GM23338 (cell line): ENCODE measurements at places on chromosomes 3 and 15. TPM values are rescaled to one million over a fixed set of nuclear protein-coding genes. Genes with fewer than 3 reads are reported as not detected.

DNA sequence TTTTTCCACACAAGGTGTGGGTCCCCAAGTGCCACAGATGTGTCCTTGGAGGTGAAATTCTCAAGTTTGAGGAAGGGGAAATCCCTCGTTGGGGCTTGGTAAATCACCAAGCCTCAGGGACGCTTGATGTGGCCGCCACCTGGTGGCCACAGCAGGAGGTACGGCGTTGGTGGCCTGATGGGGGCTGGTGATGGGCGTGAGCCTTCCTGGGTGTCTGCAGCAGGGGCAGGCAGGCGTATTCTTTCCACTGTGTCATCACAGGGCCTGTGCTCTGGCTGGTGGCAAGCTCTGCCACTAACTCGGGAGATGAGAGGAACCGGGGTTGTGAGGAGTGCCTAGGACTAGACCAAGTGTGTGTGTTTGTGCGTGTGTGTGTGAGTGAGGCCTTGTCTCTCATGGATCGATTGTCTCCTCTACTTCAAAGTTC lies 4.2 kb downstream of the ACOX2 start:
- H3K4me1 ChIP-seq: no peaks in the 10 kb centered on the region
- no peak overlapping the region for H3K4me3 ChIP-seq
- no peak overlapping the region for H3K27ac ChIP-seq
- peak; percentile 81 for DNase-seq

DNA sequence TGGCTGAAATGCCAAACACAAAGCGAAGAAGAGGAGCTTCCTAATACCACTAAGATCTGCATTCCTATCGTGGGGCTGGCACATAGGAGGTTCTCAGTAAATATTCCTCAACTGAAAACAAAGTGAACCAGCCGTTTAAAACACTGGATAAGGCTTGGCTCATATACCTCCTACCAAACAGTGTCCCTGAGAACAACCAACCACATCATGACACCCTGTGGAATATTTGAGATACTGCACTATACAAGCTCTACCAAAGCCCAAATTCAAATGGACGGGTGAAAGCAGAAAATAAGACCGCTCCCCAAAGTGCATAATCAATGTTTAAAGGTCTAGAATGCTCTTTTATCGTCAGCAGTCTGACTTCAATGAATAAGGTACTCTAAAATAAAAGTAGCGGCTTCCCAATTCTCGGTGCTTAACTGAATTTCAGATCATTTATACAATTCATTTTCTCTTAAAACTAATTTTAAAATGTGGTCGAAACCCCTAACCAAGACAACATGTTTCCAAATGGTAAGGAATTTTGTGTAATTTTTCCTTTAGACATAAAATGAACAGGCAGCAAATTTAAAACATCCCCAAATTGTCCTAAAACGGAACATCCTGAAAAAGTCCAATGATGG lies 425.8 kb downstream of the ERC2 start:
- DNase-seq: peak; percentile 78
- H3K4me3 ChIP-seq: no peak overlapping the region
- H3K27ac ChIP-seq: no peak overlapping the region
- no peaks in the 10 kb centered on the region for H3K27me3 ChIP-seq
- H3K36me3 ChIP-seq: no peaks in the 10 kb centered on the region

DNA sequence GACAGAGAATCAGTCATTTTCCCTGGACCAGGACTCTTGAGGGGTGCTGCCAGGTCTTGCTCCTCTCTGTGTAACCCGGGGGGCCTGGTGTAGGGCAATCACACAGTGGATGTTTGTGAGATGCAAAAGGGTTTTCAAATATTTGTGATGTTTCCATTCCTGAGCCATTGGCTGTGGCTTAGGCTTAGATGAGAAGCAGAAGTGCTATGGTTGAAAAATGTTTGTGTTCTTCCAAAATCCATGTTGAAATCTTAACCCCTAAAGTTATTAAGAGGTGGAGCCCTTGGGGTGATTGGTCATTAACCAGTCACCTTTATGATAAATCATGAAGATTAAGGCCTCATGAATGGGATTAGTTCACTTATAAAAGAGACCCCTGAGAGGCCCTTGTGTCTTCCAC lies 36.5 kb downstream of the CORO2B start:
- no peaks in the 10 kb centered on the region for H3K27me3 ChIP-seq
- no peaks in the 10 kb centered on the region for H3K36me3 ChIP-seq
- DNase-seq: no peak
- no peak overlapping the region for H3K27ac ChIP-seq
- H3K4me3 ChIP-seq: no peak overlapping the region

DNA sequence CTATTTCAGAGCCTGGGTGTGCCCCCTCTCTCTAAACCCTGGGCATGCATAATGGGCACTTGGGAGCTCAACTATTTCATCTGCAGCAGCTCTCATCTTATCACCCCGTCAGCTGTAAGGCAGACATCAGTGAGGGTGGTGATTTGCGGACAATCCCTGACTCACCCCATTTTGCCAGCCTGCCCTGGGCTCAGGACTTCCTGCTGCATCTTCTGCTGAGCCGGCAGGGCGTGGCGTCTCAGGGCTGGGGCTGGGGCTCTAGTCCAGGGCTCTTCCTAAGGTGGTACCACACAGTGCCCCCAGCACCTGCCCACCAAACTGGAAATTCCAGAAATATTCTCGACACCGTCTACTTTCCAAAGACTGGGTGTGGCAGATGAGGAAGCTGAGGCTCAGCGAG lies 925 bp upstream of the PSTPIP1 start:
- no peaks in the 10 kb centered on the region for H3K4me1 ChIP-seq
- H3K27ac ChIP-seq: no peak overlapping the region
- no peaks in the 10 kb centered on the region for H3K27me3 ChIP-seq
- no peaks in the 10 kb centered on the region for H3K36me3 ChIP-seq

The NR2E3 gene
- 0.62 and 1.3 TPM in 2 replicates for total RNA-seq

The ASB14 gene
- total RNA-seq: 0.08 TPM in 1 of 2 replicates, not detected in the other

DNA sequence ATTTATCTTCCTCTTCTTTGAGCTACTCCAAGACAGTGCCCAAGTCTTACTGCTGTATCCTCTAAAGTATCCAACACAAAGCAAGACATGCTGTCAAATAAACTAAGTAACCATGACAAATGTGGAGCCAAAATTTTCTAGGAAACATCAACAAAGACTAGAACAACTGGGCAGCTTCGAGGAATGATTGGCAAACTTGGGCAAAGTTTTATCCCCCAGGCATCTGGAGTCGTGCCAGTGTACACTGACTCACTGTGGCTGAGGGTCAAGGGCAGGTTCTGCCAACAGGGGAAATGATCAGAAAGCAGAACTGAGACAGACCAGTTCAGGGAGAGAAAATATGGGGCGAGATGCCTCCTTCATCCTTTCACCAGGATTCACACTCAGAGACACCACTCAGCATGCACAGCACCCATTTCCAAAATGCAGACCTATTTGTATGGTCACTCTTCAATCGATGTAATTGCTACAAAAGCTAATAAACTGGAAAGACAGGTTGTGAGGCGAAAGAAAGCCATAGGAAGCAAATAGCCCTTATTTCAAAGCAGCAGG lies 65.8 kb downstream of the MB21D2 start:
- H3K4me3 ChIP-seq: no peak overlapping the region
- H3K27me3 ChIP-seq: no peaks in the 10 kb centered on the region
- peaks cover 44% of the 10 kb centered on the region for H3K4me1 ChIP-seq
- H3K27ac ChIP-seq: no peak overlapping the region
- no peak for DNase-seq

DNA sequence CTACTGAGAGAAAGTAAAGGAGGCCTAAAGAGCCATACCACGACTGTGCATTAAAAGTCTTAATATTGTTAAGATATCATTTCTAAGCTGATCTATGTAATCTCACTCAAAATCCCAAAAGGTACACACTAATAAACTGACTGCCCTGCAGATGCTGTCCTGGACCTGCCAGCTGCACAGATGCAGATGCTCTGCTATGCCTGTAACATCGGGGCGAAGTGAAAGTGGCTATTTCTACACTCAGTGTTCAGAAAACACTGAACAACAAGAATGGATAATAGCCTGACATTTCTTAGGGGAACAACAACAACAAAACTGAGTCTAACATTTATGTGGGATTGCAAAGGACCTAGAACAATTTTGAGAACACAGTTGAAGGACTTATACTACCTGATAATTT lies 31.9 kb downstream of the RAD18 start:
- no peaks in the 10 kb centered on the region for H3K36me3 ChIP-seq
- H3K27me3 ChIP-seq: no peaks in the 10 kb centered on the region
- no peak overlapping the region for H3K4me3 ChIP-seq
- H3K4me1 ChIP-seq: no peaks in the 10 kb centered on the region
- DNase-seq: no peak

The TMEM207 gene
- not detected in 2 replicates for total RNA-seq

DNA sequence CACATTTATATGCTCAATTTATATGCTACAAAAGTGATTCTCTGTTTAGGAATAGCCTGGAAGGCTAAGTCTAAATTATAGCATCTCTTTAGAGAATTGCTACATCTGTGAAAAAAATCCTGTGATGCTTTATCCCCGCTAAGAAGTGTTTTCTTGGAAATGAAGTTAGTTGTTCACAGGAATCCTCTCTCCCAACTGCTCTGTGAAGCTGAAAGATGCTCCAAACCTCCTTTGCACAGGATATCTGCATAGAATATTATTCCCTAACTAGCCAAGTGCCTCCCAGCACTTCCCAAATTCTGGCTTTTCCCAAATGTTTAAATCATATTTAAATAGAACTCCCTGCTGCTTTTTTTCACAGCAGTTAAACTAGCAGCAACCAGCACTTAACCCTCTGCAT lies 132.2 kb downstream of the SRGAP3 start:
- DNase-seq: no peak
- H3K4me1 ChIP-seq: no peaks in the 10 kb centered on the region
- H3K4me3 ChIP-seq: no peak overlapping the region
- no peaks in the 10 kb centered on the region for H3K27me3 ChIP-seq
- no peaks in the 10 kb centered on the region for H3K36me3 ChIP-seq
